ENCODE measurements at places on chromosomes 16 and 17.
A peak's percentile ranks its signal among the peaks of the same experiment; 100 is the strongest.

DNA sequence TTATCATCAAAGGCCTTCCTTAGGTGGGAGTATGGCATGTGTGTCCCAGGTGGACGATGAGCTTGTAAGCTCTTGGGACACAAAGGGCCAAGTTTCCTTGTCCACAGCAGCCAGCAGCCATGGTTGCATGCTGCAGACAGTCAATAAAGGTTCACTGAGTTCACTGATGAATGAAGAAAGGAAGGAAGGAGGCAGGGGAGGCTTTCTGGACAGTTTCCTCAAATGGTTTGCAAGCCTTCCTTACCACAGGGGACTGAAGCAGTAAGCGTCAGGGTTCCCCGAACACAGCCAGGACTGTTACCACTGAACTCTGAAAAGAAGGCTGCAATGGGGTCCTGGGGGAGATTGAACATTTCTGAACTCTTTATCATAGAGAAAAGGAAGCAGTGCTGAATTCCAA, 111.1 kb downstream of the GAS7 start:
- DNase-seq, result no peak

- DNase-seq, result no peak
These were observed 239.0 kb downstream of the CCDC182 start for GRCh38 chr17:57505841-57506773.

DNA sequence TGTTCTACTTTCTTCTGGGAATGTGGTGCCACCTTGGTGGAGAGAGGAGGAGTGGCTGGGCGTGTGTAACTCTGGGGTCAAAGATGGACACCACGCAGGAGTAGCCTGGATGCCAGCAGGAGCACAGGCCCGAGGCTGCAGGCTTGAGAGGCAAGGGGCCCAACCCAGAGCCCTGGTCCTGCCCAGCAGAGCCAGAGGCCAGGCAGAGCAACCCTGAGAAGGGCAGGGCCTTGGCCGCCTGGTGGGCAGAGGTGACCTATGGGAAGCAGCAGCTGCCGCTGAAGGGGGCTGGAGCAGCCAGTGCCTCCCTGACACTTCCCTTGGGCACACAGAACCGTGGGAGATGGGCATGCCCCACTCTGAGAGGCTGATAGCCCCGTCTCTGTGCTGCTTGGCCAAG, 18.0 kb upstream of the CPSF4L start:
- DNase-seq, result no peak

DNA sequence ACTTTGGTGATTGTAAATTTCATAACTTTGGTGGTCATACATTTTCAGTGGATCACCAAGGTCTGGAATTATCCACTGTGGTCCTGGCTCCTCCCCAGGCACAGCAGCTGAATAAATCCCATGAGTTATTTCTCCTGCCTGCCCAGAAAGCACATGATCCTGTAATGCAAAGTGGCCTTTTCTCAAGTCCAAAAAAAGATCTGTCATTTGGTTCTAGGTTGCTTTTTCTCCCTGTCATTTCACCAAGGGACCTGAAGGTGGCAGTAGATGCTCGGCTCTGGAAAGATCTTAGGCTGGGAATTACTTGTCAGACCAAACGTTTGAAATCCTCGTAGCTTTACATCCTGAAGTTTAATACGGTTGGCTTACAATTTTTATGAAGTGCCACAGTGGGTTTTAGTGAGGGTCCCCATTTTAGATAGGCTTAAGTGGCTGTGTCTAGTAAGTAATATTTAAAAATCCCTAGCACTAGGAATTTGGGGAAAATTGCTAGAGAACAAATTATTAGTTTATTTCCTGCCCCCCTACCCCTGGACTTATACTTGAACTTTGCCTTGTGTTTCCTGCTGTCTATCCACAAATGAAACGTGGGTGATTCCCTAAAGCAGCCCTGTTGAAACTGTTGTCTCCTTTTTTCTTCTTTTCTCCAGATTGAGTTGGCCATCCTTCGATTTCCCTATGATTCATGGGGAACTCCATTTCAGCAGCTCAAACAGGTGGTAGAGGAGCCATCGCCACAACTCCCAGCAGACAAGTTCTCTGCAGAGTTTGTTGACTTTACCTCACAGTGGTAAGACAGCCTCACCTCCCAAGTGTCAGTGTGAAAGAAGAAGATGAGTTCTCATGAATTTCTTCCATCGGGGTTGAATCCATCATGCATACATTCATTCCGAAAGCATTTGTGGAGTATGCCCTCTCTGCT, 111.7 kb downstream of the MAP2K6 start:
- peak; percentile 34 for DNase-seq

DNA sequence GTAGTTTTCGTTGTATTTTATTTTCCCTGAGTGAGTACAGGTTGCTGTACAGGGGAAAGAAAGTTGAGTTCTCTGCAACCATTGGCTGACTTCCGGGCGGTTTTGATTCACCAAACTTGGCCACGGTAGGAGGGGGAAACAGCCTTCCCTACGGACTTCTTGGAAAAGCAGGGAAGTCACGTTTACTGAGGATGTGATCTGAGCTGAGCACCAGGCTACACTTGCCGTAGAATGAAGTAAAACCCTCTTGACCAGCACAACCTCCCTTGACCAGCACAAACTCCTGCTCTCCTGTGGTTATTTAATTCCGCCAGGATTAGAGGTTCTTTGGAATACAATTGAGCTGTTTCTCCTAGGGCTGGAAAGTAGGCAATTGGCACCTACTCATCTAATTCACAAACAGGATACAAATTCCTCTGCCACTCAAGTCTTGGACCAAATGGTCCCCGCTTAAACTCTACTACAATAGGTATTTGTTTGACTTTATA, 242.0 kb upstream of the RBFOX1 start:
- no peak for DNase-seq

DNA sequence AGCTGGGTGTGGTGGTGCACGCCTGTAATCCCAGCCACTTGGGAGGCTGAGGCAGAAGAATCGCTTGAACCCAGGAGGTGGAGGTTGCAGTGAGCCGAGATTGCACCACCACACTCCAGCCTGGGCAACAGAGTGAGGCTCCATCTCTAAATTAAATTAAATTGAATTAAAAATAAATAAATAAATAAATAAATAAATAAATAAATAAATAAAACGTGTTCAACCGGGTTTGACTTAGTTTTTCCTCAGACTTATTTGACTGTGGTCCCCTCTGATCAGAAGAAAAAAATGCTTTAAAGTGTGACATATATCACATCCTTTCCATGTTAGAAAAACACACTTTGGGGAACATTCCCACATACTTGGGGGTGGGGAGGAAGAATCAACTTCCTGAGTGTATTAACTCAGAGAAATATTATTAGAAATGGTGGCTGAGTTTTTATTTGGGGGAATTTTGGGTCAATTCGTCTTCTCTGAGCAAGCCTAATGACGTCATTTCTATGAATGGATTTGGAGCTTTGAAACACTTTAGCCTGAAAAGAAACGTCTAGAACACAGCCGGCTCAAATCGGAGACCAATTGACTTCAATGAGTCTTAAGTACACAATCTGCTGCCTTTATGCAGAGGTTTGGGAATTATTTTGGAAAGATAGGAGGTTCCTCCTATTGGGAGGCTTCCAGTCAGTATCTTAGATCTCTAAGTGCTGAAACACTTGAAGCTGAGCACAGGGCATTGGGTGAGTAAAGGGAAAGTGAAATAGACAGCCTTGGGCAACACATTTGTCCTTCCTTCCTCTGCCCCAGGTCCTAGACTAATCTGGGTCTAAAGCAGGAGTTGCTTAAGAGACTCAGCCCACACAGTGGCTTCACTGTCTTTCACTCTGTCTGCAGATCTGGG, 132.6 kb downstream of the PITPNC1 start:
- DNase-seq, result no peak

- no peak for DNase-seq
These were observed 44.0 kb downstream of the ANKRD11 start for GRCh38 chr16:89446136-89446974.

- DNase-seq, result no peak
These were observed 11.2 kb downstream of the TADA2A start for GRCh38 chr17:37417852-37418251.

- peak; percentile 47 for DNase-seq
These were observed 26.3 kb downstream of the CEP112 start for GRCh38 chr17:66165537-66166123.

DNA sequence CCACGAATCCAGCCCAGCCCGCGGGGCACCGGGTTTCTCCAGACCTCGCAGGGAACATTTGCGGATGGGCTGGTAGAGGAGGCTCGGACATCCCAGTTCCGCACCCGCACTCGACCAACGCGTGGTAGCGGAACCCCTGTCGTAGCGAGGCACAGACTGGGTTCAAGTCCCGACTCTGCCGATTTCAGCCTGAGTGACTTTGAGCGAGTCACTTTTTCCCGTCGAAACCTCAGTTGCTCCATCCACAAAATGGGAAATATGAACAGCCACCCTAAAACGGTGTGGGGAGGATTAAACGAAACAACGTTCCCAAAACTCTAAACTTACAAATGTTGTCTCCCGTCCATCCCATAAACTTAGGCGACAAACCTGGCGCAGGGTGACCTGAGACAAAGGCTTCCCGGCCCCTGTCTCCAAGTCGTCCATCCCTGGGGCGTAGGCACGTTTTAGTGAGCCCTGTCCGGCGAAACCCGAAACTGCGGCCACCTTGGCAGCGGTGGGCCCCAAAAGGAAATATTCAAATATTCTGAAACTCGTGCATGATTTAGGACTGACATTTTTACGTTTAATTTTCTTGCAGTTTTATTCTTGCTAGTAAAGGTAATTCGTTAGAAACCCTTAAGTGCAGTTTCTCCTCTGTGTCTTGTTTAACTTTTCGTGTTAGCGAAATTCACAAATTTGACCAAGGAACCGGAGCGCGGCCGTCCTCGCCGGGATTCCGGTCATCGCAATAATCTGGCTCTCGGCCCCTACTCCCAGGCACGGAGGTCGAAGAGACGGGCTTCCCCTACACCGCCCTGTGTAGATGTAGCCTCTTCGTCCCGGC, 1.9 kb upstream of the MLLT6 start:
- DNase-seq, result no peak

DNA sequence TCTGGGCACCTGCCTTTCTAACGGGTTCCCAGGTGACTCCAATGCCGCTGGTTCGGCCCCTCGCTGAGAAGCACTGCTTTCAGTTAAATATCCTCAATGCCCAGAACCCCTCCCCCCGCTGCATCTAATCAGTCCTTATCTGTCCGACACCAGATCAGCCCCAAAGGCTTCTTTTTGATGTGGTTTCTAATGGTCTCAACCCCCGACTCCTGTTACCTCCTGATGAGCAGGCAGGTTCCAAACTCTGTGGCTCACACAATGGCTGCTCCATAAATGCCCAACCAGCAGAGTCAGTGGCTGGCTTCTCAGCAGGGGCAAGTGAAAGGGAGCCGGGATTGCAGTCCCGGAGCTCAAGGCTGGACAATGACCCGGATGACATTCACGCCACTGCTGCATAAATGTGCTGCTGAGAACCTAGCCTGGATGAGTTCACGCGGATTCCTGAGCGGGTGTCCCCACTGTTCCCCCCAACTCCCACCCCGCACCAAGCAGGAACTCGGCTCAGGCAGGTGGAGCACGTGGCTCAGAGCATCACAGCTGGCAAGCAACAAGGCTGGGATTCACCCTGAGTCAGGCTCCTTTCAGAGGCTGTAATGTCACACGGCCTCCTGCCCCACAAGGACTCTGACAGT, 1.0 kb upstream of the SLC38A8 start:
- no peak for DNase-seq
